ENCODE measurements at places on chromosomes 2 and 18.

GRCh38 chr2:217244815-217245214 lies 385.0 kb upstream of the TNP1 start:
- no peak for DNase-seq

DNA sequence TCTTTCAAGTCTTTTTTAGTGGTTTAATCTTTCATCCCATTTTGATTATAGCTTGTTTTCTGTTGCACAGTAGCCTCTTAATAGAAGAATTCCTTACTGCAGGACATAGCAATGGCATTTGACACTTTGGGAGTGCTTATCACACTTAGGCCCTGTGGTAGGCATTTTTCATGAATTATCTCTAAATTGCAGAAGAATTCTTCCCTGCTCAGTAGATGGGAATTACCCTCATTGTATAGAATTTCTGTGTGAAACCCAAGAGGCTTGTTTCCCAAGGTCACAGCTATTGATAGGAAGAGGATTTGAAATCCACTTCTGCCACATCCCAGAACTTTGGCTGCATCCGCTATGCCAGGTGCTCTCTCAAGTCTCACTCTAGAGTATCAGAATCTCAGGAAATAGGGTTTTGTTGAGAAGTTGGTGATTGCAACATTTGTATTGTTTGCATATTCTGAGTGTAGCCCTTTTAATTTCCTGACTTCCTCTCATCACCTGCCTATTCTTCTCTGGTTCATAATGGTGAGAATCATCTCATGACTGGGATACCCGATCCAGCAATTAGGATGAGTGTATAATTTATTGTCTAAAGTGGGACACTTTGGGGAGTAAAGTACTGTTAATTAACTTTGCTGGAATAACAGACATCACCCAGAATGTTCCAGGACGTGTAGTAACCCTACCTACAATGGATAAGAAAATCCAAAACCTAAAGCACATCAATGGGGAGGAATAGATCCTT lies 255.2 kb upstream of the RASGRP3 start:
- no peak for DNase-seq

DNA sequence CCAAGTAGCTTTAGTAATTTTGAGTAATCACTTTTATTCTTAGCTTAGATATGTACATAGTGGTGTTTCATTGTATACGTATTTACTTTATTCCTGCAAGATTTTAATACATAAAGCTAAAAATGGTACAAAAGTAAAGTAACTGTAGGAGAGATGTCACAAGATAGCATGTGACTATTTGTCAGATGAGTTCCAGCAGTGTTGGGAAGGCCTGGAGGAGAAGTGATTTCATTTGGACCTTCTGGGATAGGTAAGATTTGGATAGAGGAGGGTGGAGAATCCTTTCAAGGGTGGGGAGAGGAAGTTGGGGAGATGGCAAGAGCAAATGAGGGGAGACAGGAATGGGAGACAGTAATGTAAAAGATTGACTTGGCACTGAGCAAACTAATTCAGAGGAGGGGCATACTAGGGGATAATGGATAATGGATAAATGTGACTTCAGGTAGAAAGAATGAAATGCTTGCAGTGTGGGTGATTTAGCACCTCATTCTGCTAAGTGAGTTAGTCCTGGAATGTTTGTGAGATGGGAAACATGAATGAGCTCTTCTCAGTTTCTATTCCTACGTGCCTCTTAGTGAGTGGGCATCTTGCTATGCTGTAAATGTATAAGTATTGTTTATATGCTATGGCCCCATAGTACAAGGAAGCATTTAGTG lies 10.5 kb downstream of the WDR43 start:
- DNase-seq = no peak

- peak; percentile 29 for DNase-seq
Observed at GRCh38 chr2:170930131-170930990, 1.3 kb downstream of the GORASP2 start.

DNA sequence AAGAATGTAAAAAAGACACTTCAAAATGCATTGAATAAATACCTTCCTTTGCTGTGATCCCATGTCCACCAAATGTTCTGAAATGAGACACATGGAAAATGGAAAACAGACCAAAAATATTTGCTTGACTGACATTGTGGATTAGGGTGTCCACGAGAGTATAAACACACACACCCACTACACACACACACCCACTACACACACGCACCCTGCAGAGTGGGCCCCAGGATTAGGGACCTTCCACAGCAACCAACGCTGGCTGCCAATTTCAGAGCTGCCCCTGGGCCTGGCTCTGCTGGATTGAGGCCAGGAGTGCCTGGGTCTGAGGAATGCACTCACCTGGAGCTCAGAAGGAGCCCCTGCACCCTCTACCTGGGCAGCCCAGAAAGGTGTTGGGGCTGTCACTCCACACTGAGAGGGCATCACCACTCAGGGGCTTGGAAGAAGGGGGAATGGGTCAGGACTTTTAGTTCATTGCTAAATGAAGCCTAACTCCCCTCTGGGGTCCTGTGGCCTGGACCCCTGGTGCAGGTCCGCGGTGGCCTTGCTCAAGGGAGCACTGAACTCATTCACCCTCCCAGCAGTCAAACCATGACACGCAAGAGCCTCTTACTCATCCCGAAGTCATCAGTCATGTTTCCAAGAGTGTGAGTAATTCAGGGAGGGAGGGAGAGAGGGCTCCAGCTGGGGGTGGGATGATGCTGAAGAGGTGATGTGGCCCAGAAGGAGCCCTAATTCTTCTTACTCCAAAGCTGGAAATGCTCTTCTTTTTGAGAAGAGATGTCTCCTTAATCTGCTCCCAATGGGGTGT lies 50.2 kb upstream of the PLB1 start:
- DNase-seq = no peak

- no peak for DNase-seq
Observed at GRCh38 chr2:144559681-144560080, 39.8 kb upstream of the ZEB2 start.

DNA sequence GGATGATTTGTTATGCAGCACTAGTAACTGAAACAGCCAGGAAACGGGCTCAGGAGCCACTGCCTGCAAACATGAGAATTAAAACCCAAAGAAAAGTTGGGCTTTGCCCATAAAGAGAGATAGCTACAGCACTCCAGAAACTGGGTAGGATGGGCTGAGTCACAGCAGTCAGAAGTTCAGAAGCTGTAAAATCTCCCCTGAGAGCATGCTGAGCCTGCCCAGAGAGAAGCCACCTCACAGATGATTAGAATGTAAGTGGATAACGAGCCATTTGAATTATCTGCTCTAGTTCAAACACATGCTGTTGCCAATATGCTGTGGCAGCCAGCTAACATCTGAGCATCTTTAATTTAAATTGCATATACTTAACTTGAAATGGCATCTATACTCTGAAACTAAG lies 388.1 kb upstream of the ACVR2A start:
- peak; percentile 38 for DNase-seq

- no peak for DNase-seq
Observed at GRCh38 chr2:173351879-173352278, 2.8 kb upstream of the CDCA7 start.

DNA sequence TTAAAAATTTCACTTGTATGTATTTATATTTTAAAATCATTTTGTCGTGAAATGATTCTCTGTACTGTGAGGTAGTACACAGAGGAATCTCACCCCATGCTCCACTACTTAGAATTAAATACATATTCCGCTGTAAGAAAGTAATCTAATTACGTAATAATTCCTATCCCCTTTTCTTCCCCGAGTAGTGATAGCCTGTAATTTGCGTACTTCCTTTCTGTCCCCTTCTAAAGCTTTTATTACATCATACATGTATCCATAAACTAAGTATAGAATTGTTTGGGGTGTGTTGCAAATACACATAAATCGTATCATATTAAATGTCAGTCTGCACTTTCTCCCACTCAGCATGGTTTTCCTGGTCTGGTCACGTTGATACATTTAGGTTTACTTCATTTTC lies 12.4 kb upstream of the CHCHD5 start:
- no peak for DNase-seq

GRCh38 chr2:80338794-80339193 lies 34.2 kb upstream of the LRRTM1 start:
- DNase-seq = no peak

DNA sequence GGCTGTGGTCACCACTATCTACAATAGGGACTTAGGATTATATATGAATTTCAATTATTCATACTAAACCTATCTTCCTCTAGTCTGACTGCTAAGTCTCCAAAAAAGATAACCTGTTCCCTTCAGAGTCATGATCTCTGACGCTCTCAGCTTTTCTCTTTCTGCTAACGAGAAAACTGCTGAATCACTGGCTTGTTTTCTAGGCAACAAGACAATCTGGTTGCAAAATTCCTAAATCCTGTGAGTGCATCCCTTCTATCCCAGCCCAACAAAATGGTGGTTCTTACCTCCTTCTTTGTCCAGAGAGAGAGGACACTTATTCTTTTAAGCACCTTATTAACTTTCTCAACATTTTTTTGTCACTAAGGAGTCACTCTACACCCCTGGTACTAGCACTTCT lies 312.3 kb upstream of the PKDCC start:
- DNase-seq = no peak

DNA sequence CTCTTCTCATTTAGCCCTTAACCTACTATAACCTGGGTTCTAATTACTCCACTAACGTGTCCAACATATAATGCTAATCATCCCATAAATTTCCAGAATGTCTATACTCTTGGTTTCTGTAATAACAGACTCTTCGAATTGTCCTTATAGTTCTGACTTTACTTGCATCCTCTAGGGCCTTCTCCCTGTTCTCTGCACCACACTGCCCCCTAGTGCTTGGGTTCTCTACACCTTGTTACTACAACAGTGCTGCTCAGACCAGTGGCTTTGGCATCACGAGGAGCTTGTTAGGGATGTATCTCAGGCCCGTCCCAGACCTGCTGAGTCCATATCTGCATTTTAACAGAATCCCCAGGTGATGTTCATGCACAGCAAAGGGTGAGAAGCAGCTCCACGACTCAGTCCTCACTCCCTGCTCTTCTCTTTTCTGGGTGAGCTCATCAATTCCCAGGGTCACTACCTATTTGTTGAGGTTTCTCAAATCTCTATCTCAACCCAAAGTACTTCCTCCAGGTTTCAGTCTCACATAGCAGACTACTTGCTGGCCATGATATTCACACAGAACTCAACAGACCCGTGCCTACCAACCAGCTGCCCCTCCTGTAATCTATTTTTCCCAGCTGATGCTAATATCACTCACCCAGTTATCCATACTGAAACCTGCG lies 14.5 kb upstream of the DDX1 start:
- DNase-seq = peak; percentile 57

DNA sequence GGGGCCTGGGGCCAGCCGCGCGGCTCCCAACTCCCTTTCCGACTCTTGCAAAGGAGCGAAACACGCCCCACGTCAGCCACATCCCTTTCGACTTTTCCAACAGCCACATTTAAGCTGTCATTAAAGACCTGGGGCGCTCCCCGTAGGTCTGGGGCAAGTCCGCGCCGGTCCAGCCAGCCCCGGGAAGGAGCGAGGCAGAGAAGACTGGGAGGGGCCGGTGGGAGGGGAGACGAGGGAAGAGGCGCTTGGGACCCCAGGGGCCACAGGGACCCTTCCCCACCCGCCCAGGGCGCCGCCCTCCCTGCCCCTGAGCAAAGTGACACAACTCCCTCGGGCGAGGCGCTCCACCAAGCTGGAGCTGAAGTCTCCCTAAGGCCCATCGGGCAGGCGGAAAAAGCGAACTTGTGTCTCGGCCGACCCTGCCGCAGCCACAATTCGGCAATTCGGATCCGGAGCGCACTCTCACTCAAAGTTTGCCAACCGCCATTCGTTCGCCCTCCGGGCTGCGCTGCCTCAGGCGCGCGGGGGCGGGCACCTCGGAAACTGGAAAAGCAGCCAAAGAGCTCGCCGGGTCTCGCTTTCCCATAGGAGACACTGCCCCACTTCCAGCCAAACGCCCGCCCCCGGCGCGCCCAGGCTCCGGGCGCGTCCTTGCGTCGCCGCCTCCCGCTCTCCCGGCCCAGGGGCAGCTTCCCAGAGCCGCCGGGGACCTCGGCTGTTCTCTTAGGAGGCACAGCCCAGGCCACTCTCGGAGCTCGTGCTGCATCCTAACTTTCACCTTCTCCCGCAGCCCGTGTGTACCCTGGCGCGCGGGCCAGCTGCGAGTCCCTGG lies 1.1 kb upstream of the KCTD1 start:
- DNase-seq = peak; percentile 70

DNA sequence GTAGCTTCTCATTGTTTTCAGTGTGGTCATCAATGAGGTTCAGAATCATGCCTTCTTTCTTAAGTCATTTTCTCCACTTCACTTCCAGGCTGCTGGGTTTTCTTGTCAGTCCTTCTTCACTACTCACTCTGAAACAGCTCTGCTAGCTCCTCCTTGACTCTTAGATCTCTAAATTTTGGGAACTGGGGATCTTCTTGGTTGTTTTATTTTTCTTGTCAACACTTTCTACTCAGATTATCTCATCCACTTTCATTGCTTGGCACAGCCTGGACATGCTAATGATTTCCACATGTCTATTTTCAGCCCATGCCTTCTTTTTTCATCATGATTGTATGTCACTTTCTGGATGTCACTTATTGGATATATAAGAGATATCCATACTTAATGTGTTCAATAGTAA lies 517.8 kb upstream of the DSEL start:
- no peak for DNase-seq

- DNase-seq = no peak
Observed at GRCh38 chr2:196256585-196256984, 85.2 kb upstream of the STK17B start.

GRCh38 chr2:151197184-151198108 lies 64.2 kb downstream of the RBM43 start:
- no peak for DNase-seq

- DNase-seq = peak; percentile 83
Observed at GRCh38 chr2:165371356-165371755, 98.1 kb upstream of the CSRNP3 start.

DNA sequence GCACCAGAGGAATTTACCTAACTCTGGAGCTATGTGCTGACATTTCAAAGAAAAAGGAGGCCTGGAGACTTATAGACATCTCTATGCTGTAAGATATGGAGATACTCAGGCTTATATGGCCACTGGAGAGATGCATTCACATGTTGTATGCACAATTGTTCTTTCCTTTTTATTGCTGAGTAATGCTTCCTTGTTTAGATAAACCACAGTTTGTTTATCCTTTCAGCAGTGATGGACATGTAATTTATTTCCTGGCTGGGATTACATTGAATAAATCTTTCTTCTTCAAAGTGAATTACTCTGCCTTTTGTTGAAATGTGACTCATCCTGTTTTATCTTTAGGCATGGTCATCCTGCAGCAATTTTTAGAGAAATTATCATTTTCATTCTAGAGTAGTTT lies 716.7 kb upstream of the GCFC2 start:
- no peak for DNase-seq

- peak; percentile 16 for DNase-seq
Observed at GRCh38 chr2:19990416-19990728, 467 bp upstream of the WDR35 start.

- no peak for DNase-seq
Observed at GRCh38 chr2:97967216-97967592, 28.5 kb downstream of the TMEM131 start.

Measured in NCI-H1105 (cell line).